ENCODE measurements at places on chromosomes 5 and 9. TPM values are rescaled to one million over a fixed set of nuclear protein-coding genes. Genes with fewer than 3 reads are reported as not detected.

DNA sequence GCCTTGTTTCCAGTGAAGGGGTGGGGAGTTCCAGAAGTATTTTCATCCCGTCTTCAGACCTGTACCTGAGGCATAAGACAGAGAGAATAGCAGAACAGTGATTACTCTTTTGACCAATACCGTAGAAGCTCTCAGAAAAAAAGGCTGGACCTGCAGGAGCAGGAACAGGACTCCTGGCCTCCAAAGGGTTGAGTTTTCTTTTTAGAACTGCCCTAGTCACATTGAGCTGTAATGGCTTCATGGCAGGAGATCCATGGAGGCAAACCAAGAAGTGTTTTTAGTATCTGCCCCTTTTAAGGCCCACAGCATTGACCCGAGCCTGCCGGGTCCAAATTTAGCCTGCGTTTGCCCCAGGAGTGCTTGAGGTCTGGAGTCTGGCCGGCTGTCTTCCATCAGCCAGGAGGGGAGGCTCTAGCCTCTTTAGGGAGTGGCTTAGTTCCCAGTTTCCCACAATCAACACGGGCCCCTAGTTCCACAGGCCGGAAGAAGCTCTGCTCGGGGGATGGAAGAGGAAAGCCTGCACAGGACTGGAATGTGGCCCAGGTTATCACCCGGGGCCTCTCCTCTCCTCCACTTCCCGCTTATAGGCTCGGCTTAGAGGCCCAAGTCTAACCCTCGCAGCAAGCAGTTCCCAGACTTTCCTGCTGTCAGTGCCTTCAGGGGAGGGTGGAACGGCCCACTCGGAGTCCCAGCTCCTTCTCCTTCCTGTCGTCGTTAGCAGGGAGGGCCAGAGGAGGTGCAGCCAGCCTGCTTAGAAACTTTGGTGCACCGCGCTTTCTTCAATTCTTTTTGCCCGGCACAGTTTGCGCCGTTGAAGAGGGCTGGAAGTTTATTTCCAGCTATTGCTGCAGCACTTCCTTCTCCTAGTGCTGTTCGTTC is 80.7 kb downstream of the C9orf152 start:
- no peak for DNase-seq
- peaks cover 100% of the 10 kb centered on the region for H3K4me1 ChIP-seq
- peak overlapping the region; percentile 85 for H3K27ac ChIP-seq
- H3K36me3 ChIP-seq, result peaks cover 45% of the 10 kb centered on the region
- peak overlapping the region; percentile 71 for H3K4me3 ChIP-seq

- H3K27me3 ChIP-seq, result no peaks in the 10 kb centered on the region
- no peak overlapping the region for H3K4me3 ChIP-seq
- no peak overlapping the region for H3K27ac ChIP-seq
- peaks cover 53% of the 10 kb centered on the region for H3K4me1 ChIP-seq
- H3K36me3 ChIP-seq, result peaks cover 58% of the 10 kb centered on the region
Measured at GRCh38 chr5:88868468-88869068, 14.4 kb downstream of the MEF2C start.

DNA sequence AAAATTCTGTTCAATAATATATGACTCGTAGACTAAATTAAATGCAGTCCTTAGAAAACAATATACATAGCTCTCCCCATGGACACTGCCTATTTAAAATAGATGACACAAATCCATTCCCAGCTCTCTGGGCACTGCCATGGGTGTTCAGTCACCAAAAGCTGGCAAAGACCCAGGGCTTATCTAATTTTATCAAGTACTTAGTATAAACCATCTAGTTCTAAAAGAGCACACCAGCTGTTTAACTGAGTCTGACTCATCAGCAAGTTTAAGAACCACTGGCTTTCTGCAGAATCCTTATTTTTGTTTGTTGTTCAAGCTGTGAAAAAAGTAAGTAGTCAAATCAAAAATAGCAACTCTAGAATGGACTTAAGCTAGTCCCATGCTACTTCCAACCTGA is 107.6 kb downstream of the PLPP1 start:
- H3K4me3 ChIP-seq, result no peak overlapping the region
- H3K27ac ChIP-seq, result no peak overlapping the region
- no peaks in the 10 kb centered on the region for H3K4me1 ChIP-seq

- H3K4me1 ChIP-seq, result peaks cover 50% of the 10 kb centered on the region
- peaks cover 9% of the 10 kb centered on the region for H3K36me3 ChIP-seq
- no peaks in the 10 kb centered on the region for H3K27me3 ChIP-seq
- H3K4me3 ChIP-seq, result peak within 1 kb of the TSS; percentile 97
- DNase-seq, result peak; percentile 76
- peak within 1 kb of the TSS; percentile 82 for H3K27ac ChIP-seq
Measured at GRCh38 chr9:68704814-68705530, at the start of gene PIP5K1B. Gene PIP5K1B (plus strand): TSS chr9:68705240. CDS start chr9:68822615, 117,375 bp downstream.

GRCh38 chr9:34331196-34331595 is 1.8 kb downstream of the NUDT2 start:
- peak overlapping the region; percentile 59 for H3K27ac ChIP-seq
- H3K4me1 ChIP-seq, result peaks cover 38% of the 10 kb centered on the region
- DNase-seq, result no peak
- peaks cover 11% of the 10 kb centered on the region for H3K36me3 ChIP-seq
- H3K27me3 ChIP-seq, result no peaks in the 10 kb centered on the region

DNA sequence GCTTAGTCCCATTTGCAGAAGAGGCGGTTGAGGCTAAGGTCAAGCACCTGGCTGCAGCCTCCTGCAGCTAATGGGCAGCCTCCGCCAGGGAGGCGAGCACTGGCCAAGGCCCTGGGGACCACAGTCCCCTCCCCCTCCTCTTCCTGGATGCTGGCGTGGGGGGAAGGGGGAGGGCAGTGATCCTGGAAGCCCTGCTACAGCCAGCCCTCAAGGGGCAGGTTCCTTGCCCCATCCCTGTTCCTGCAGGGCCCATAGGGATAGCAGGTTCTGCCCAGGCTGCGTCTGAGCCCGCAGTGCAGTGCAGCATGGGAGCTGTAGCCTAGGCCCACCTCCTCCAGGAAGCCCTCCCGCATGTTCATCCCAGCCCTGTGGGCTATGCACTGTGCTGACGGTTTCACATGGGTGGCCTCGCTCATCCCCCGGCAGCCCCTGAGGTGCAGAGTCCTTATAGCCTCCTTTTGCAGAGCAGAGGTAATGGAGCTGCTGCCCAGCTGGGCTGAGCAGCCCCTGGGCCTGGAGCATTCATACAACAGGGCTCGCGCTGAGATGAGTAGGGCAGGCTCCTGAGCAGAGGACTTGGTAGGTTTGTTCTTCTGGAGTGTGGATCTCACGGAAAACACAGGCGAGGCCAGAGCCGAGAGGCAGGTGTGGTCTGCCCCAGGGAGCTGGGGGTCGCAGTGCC is 36.0 kb downstream of the KCNT1 start:
- no peak for DNase-seq
- H3K36me3 ChIP-seq, result no peaks in the 10 kb centered on the region
- no peak overlapping the region for H3K4me3 ChIP-seq

DNA sequence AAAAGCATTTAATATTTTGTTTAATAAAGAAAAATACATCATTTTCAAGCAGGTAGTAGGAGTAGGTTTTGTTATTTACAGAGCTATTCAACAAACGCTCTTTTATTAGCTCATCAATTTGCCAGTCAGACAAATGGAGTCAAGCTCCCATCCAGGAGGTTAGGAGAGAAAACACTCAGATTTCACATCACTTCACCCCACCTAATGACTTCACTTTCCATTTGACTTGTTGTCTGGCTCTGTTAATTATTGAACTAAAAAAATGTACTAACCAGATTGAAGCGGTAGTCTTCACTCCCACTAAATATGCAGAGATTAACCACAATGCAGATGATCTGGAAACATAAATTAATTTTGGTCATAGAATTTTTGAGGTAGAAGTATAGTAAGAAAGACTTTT is 193.6 kb upstream of the VCAN start:
- no peaks in the 10 kb centered on the region for H3K27me3 ChIP-seq
- no peak overlapping the region for H3K4me3 ChIP-seq
- no peaks in the 10 kb centered on the region for H3K36me3 ChIP-seq
- H3K27ac ChIP-seq, result no peak overlapping the region
- no peak for DNase-seq

GRCh38 chr9:16312116-16312515 is 558.4 kb downstream of the BNC2 start:
- no peak overlapping the region for H3K27ac ChIP-seq
- DNase-seq, result no peak
- no peaks in the 10 kb centered on the region for H3K27me3 ChIP-seq
- H3K36me3 ChIP-seq, result no peaks in the 10 kb centered on the region
- no peak overlapping the region for H3K4me3 ChIP-seq
- no peaks in the 10 kb centered on the region for H3K4me1 ChIP-seq

GRCh38 chr9:110691002-110691549 is 22.5 kb downstream of the MUSK start:
- no peak for DNase-seq
- no peak overlapping the region for H3K27ac ChIP-seq
- H3K4me3 ChIP-seq, result no peak overlapping the region
- H3K36me3 ChIP-seq, result no peaks in the 10 kb centered on the region
- H3K4me1 ChIP-seq, result no peaks in the 10 kb centered on the region

DNA sequence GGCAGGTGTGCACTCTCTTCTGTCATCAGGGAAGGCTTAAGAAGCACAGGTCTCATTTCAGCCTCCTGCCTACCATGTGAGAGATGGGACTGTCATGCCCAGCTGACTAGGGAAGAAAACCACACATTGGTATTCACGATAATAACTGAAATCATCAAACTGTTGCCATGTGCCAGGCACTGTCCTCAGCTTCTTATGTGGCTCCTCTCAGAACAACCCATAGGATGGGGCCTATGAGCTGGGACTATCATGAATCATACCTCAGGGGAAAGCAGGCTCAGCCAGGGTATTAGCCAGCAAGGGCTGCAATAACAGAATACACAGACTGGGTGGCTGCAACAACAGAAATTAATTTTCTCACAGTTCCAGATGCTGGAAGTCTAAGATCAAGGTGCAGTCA is 3.3 kb downstream of the AFAP1L1 start:
- H3K4me1 ChIP-seq, result peaks cover 9% of the 10 kb centered on the region
- peaks cover 53% of the 10 kb centered on the region for H3K27me3 ChIP-seq
- H3K27ac ChIP-seq, result no peak overlapping the region
- H3K36me3 ChIP-seq, result no peaks in the 10 kb centered on the region
- DNase-seq, result no peak

LCN9 gene
- not detected for total RNA-seq

FBXL7 gene
- total RNA-seq, result not detected

CDKN2B gene
- 0.38 TPM for total RNA-seq
